Adrenal gland (tissue), 19 donors: ENCODE measurements at places on chromosomes 13 and 19. TPM values are rescaled to one million over a fixed set of nuclear protein-coding genes. Genes with fewer than 3 reads are reported as not detected.

DNA sequence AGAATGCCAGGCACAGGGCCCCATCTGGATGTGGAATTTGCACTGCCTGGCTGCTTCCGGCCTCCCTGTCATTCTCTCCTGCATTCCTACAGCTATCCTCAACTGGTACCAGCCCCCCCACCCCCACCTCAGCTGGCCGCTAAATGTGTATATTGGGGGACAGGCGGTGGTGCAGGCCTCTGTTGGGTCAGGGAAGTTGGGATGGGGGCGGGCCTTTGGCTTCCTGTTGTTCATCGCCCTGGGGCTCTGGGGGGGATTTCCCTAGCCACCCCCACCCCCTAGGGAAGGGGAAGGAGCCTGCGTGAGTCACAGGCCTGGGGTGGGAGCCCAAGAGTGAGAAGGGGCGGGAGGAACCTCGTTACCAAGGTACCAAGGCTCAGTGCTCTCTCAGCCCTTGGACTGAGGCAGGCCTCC lies 10.6 kb downstream of the POU2F2 start:
- H3K27me3 ChIP-seq: no peaks in the 10 kb centered on the region
- DNase-seq: peak; percentile 44
- H3K4me1 ChIP-seq: no peaks in the 10 kb centered on the region
- no peak overlapping the region for H3K27ac ChIP-seq

TIMM13 gene
- total RNA-seq: 122 TPM

HIPK4 gene
- not detected for total RNA-seq

- no peak overlapping the region for H3K4me3 ChIP-seq
- no peaks in the 10 kb centered on the region for H3K27me3 ChIP-seq
- no peak for DNase-seq
Measured at GRCh38 chr13:30846311-30846710, 59.8 kb upstream of the MEDAG start.

DNA sequence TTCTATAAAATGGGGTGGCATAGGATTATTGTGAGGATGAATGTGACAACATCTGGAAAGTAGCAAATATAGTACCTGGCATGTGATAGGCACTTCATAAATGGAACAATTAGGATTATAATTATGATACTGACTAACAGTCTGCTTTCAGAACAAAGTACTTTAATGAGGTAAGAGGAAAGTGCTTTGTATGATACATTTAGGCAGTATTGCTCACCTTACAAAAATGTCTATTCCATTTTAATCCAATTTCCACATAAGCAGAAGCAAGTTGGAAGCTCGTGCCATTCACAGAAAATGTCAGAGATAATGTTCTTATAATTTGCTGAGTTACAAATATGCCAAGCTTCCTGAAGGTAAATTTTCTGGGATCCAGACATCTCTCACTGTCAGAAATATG lies 16.9 kb upstream of the HTR2A start:
- no peaks in the 10 kb centered on the region for H3K4me1 ChIP-seq
- H3K4me3 ChIP-seq: no peak overlapping the region
- no peaks in the 10 kb centered on the region for H3K36me3 ChIP-seq
- DNase-seq: no peak

CYP2A6 gene
- total RNA-seq: 1.1 TPM

TMEM86B gene
- total RNA-seq: 2.0 TPM

DNA sequence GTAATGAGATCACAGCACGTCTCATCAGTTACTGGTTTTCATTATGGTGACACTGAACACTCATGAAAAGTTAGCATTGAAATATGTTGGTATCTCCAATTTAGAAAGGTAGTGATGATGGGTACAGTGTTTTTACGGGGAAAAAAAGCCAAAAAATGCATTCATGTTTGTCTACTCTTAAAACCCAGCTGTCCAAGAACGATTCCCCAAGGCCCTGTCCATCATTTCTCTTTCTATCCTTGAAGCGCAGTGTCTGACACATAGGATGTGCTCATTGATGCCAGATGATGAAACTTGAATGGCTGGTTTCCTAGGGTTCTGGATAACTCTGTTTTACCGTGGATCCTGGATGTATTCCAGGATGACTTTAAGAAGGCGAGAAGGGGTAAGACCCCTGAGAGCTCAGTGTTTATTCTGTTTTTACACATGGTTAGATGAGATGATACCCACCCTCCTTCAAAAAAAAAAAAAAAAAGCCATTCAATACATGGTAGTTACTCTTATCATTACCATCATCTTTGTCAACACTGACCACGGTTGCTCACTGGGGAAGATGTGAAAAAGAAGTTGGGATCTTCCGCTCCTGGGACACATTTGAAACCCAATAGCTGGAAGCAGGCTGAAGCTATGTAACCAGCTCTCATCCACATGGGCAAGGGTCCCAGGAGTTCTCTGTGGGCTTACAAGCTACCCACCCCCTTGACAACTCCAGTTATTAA lies 22.5 kb downstream of the SERP2 start:
- no peak overlapping the region for H3K27ac ChIP-seq
- no peaks in the 10 kb centered on the region for H3K4me1 ChIP-seq
- no peaks in the 10 kb centered on the region for H3K36me3 ChIP-seq

METTL21C gene
- total RNA-seq: not detected

DNA sequence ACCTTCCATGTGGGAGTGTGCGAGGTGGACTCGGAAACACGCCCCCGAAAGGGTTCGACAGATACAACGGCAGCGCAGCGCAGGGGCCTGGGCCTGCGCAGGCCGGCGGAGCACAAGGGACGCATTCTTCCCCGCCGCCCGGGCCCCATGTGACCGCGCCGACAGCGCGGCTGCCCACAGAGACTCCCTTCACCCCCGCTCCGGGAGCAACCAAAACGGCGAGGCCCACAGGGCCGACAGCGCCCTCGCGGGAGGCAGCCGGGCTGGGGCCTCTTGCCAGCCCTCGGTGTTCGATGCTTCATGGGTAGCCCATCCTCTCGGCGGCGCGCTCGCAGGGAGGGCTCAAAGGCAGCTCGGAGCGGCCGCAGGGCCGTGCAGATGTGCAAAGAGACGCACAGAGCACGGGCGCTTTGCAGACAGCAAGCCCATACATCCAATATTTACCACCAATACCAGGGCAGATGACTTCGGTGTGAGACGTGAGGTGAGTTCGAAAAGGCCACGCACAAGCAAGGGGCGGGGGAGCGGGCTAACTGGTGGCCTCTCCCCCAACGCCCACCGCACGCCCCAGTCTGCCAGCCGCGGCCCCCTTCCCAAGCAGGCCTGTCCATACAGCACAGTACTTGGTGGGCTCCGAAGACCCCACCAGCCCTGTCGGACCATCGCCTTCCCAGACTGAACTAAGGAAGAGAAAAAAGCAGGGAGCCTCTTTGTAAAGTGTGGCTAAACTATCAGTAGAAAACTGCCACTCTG lies 89.9 kb downstream of the CRYL1 start:
- H3K36me3 ChIP-seq: no peaks in the 10 kb centered on the region
- H3K4me1 ChIP-seq: no peaks in the 10 kb centered on the region
- H3K27ac ChIP-seq: no peak overlapping the region
- H3K27me3 ChIP-seq: no peaks in the 10 kb centered on the region
- no peak for DNase-seq

- H3K36me3 ChIP-seq: no peaks in the 10 kb centered on the region
- no peak for DNase-seq
- no peaks in the 10 kb centered on the region for H3K4me1 ChIP-seq
- no peaks in the 10 kb centered on the region for H3K27me3 ChIP-seq
- no peak overlapping the region for H3K4me3 ChIP-seq
Measured at GRCh38 chr19:30361721-30362120, 10.5 kb upstream of the ZNF536 start.

DNA sequence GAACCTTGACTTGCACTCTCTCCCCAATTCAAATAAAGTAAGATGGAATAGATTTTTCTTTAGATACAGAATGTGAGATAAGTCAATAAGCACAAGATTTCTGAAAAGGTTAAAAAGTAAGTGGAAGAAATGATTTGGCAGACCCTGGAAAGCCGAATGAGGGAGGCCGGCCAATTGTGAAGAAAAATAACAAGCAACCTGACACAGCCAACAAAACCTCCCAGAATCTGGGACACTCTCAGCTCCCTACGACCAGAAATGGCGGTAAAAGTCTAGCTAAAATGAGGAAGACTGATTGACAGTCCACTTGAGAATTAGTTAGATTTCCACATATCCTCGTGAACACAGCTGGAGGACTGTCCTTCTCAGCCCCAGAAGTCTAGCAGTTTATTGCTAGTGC lies 85.4 kb downstream of the KLF12 start:
- DNase-seq: no peak
- H3K36me3 ChIP-seq: no peaks in the 10 kb centered on the region
- H3K27me3 ChIP-seq: no peaks in the 10 kb centered on the region
- H3K4me3 ChIP-seq: no peak overlapping the region

CGB8 gene
- not detected for total RNA-seq

MEIS3 gene
- total RNA-seq: 3.4 TPM

DNA sequence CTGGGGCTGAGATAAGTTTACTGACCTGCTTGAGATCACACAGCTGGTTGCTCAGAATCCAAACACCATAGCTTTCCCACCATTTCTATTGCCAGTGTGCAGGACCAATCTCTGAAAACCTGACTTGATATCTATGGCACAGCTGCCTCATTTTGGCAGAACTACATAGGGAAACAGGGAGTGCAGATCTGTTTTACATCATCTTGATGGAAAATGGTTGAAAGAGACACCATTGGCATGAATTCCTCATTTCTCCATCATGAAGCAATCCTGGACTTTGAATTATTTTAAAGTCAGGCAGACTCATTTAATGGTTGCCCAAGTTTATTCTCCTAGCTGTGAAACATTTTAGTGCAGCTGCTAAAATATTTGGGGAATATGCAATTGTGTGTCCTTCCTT lies 1628.2 kb upstream of the SLC10A2 start:
- DNase-seq: no peak
- no peak overlapping the region for H3K27ac ChIP-seq
- no peaks in the 10 kb centered on the region for H3K27me3 ChIP-seq
- H3K4me3 ChIP-seq: no peak overlapping the region

SERTM1 gene
- 0.61 TPM for total RNA-seq

DNA sequence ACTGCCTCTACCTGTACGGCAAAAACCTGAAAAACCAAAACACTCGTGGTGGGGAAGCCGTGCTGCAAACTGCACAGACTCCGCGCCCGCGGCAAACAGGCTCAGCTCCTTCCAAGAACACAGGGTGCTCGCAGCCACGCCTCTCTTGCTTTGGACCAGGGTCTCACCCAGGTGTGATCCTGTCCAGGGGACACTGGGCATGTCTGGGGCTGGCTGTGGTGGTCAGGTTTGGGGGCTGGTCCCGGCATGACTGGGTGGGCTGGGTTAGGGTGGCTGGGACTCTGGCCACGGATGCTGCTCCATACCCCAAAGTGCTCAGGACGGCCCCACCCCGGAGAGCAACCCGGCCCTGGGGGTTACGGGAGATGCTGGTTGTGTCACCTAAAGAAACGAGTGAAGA lies 13.9 kb downstream of the GPX4 start:
- H3K4me1 ChIP-seq: peaks cover 16% of the 10 kb centered on the region
- H3K27me3 ChIP-seq: no peaks in the 10 kb centered on the region
- no peak overlapping the region for H3K27ac ChIP-seq
- DNase-seq: no peak
- H3K36me3 ChIP-seq: peaks cover 98% of the 10 kb centered on the region
- H3K4me3 ChIP-seq: no peak overlapping the region

DNA sequence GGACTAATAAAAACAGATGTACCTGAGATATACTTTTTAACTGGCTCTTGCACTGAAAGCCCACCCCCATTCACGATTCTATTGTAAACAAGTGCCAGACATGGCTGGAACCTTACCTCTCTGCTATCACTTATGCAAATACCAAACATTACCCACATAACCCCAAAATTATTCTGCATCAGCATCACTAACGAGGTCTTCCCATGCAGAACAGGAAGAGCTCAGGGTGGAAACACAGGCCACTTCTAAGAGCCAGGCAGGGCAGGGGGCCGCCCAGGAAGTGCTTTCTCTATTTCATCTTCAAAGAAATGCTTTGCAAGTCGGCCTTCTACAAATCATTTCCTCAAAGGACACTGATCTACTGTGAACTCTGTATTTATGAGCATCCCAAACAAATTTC lies 7.3 kb downstream of the IRS2 start:
- peak; percentile 44 for DNase-seq
- H3K27me3 ChIP-seq: no peaks in the 10 kb centered on the region
- no peak overlapping the region for H3K4me3 ChIP-seq
- peak overlapping the region; percentile 82 for H3K27ac ChIP-seq
- H3K36me3 ChIP-seq: peaks cover 24% of the 10 kb centered on the region

GRCh38 chr19:16089010-16089846 lies 12.9 kb downstream of the TPM4 start:
- H3K4me1 ChIP-seq: peaks cover 37% of the 10 kb centered on the region
- H3K27ac ChIP-seq: peak overlapping the region; percentile 41
- peaks cover 100% of the 10 kb centered on the region for H3K36me3 ChIP-seq
- no peak overlapping the region for H3K4me3 ChIP-seq
- H3K27me3 ChIP-seq: no peaks in the 10 kb centered on the region

FGF22 gene
- not detected for total RNA-seq

DNA sequence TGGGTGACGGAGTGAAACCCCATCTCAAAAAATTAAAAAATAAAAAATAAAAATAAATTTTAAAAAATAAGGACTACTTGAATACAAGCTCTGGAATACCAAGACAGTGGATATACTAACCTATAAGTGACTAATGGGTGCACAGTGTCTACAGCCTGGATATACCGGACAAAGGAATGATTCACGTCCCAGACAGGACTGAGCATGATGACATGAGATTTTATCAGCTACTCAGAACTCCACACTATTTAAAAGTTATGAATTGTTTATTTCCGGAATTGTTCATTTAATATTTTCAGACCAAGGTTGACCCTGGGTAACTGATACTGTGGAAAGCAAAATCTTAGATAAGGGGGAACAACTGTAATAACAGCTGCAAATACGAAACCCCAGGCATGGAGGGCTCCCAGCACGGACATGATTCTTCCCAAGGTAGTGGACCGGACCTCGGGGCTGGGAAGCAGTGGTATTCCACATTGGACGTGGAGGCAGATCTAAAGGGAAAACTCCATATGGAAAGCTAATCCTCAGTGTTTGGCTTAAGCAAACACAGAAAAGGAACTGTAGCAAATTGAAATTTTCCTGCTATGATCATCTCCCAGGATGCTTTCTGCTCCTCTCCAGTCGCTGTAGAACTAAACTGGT lies 102.6 kb upstream of the TSHZ3 start:
- no peaks in the 10 kb centered on the region for H3K4me1 ChIP-seq
- H3K36me3 ChIP-seq: no peaks in the 10 kb centered on the region
- no peak overlapping the region for H3K4me3 ChIP-seq
- no peaks in the 10 kb centered on the region for H3K27me3 ChIP-seq
- no peak overlapping the region for H3K27ac ChIP-seq
- DNase-seq: no peak

GRCh38 chr13:25943081-25943480 lies 108.7 kb downstream of the SHISA2 start:
- DNase-seq: no peak
- H3K27me3 ChIP-seq: no peaks in the 10 kb centered on the region
- no peak overlapping the region for H3K27ac ChIP-seq
- no peaks in the 10 kb centered on the region for H3K36me3 ChIP-seq

- no peaks in the 10 kb centered on the region for H3K4me1 ChIP-seq
- H3K4me3 ChIP-seq: no peak overlapping the region
- H3K27me3 ChIP-seq: no peaks in the 10 kb centered on the region
- no peak for DNase-seq
- H3K36me3 ChIP-seq: no peaks in the 10 kb centered on the region
Measured at GRCh38 chr13:99687723-99688397, 186.6 kb downstream of the TM9SF2 start.

GGN gene
- not detected for total RNA-seq

GRCh38 chr13:112790735-112791641 lies 101.2 kb downstream of the ATP11A start:
- DNase-seq: no peak
- H3K4me1 ChIP-seq: no peaks in the 10 kb centered on the region

GRCh38 chr13:23644126-23644419 lies 73.9 kb downstream of the TNFRSF19 start:
- H3K27me3 ChIP-seq: no peaks in the 10 kb centered on the region
- no peak overlapping the region for H3K4me3 ChIP-seq
- H3K27ac ChIP-seq: no peak overlapping the region
- no peaks in the 10 kb centered on the region for H3K4me1 ChIP-seq

ERICH6B gene
- total RNA-seq: not detected
